Tibial nerve (tissue), 4 donors: ENCODE measurements at places on chromosomes 11 and 22.

- H3K36me3 ChIP-seq: no peaks in the 10 kb centered on the region
- no peak overlapping the region for H3K27ac ChIP-seq
- no peaks in the 10 kb centered on the region for H3K27me3 ChIP-seq
- no peak for DNase-seq
These were observed 131.9 kb upstream of the SERPIND1 start for GRCh38 chr22:20641919-20642579.

GRCh38 chr11:96179905-96180304, 163.1 kb downstream of the MAML2 start:
- DNase-seq: no peak
- H3K27ac ChIP-seq: no peak overlapping the region
- H3K4me1 ChIP-seq: no peaks in the 10 kb centered on the region
- H3K36me3 ChIP-seq: no peaks in the 10 kb centered on the region

GRCh38 chr11:34358258-34358727, 483 bp upstream of the ABTB2 start:
- peak overlapping the region; percentile 55 for H3K4me3 ChIP-seq
- H3K36me3 ChIP-seq: no peaks in the 10 kb centered on the region
- peaks cover 53% of the 10 kb centered on the region for H3K4me1 ChIP-seq

- no peaks in the 10 kb centered on the region for H3K4me1 ChIP-seq
- H3K4me3 ChIP-seq: no peak overlapping the region
- no peak for DNase-seq
These were observed 247.8 kb upstream of the B3GAT1 start for GRCh38 chr11:134659882-134660281.

DNA sequence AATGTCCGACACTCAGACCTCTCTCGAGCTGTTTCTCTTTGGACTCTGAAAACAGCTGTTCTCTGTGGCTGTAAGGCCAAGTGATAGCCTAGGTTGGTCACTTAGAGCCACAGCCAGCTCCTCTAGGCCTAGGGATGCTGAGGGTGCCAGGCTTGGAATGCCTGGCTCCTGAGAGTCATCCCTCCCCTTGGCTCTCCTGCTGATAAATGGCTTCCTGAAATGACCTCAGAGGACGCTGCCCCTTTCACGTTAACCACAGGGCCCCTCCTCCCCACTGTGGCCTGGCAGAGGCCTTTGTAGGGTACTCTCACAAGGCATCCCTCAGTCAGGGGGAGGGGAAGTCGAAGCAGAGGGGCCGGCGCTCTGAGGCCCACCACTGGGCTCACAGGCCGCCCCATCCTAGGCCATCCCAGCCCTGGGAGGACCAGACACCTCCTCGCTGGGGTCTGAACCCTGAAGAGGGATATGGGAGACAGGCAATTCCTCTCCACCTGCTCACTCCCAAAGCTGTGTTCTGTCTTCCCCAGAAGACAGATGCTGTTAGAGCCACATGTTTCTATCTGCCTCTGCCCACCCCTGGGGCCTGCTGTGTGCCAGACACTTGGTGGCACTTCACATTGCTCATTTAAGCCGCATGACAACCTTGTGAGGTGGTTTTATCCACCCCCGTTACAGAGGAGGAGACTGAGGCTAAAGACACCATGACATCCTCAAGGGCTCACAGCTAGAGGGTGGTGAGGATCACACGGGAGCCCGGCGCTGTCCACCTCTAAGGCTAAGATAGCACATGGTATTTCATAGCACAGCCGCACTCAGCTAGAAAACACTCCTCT, 50.9 kb downstream of the ARFGAP3 start:
- no peak overlapping the region for H3K4me3 ChIP-seq
- DNase-seq: no peak
- no peaks in the 10 kb centered on the region for H3K4me1 ChIP-seq
- H3K36me3 ChIP-seq: no peaks in the 10 kb centered on the region
- H3K27ac ChIP-seq: peak overlapping the region; percentile 65

GRCh38 chr11:116710001-116710674, 62.6 kb downstream of the BUD13 start:
- no peaks in the 10 kb centered on the region for H3K36me3 ChIP-seq
- DNase-seq: no peak
- no peak overlapping the region for H3K27ac ChIP-seq
- no peaks in the 10 kb centered on the region for H3K4me1 ChIP-seq

GRCh38 chr11:7606496-7606895, 66.8 kb downstream of the CYB5R2 start:
- H3K4me3 ChIP-seq: no peak overlapping the region
- no peak for DNase-seq
- H3K36me3 ChIP-seq: no peaks in the 10 kb centered on the region
- no peak overlapping the region for H3K27ac ChIP-seq
- H3K27me3 ChIP-seq: no peaks in the 10 kb centered on the region

- no peaks in the 10 kb centered on the region for H3K36me3 ChIP-seq
- H3K27me3 ChIP-seq: no peaks in the 10 kb centered on the region
- H3K4me1 ChIP-seq: no peaks in the 10 kb centered on the region
These were observed 330.5 kb downstream of the TENM4 start for GRCh38 chr11:79110321-79110720.

DNA sequence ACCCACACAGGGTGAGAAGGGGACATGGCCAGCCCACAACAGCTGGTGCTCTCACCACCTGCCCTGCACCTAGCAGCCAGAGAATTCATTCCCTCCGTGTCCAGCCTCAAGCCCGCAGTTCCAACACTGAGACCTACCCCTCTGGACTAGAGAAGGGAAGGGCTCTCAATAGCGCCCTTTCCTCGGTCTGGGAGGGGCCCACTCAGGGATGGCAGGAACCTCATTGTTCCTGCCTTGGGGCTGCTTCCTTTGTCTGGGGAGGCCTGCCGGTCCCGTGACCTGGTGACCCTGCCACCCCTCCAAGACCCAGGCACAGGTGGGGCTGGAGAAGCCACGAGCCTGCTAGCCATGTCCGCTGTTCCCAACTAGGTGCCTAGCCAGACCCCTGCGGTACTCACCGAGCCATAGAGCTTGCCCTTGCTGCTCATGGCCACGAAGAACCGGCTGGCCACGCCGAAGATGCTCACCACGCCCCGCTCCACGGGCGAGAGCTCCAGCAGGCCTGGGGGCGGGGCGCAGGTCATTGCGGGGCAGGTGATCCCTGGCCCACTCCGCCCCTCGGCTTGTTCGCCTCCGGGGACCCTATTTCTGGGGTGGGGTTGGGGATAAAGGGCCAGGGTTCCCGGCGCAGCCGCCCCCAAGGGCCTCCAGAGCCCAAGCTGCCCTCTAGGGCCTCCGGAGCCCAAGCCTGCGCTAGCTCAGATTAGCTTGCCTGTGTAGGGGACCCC, 1.4 kb downstream of the FGF4 start:
- no peak for DNase-seq
- peaks cover 10% of the 10 kb centered on the region for H3K4me1 ChIP-seq
- H3K36me3 ChIP-seq: no peaks in the 10 kb centered on the region
- peak overlapping the region; percentile 19 for H3K4me3 ChIP-seq
- peaks cover 25% of the 10 kb centered on the region for H3K27me3 ChIP-seq

DNA sequence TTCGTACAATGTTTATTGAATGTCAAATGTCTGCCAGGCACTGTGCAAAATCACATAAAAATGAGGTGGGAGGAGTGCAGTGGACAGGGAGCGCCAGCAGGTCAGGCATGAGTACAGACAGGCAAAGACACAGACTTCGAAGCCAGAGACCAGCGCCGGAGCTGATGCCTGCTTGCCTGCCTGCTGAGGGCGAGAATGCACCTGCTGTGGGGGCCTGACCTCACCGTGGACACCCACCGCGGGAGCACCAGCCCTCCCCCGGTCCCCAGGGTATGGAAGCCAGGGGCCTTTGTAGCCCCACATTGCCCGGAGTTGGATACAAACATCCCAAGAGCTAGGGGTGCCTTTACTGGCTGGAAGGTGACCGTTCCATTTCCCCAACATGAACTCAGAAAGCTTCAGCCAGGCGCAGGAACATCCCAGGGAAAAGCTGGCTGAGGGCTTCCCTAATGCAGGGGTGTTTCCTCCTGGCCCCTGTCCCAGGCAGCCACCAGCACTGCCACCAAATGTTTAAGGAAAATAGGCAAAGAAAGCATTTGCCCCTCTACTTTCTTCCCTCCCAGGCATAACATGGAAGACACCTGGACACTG, 17.9 kb downstream of the IFITM10 start:
- H3K27ac ChIP-seq: no peak overlapping the region
- H3K4me3 ChIP-seq: no peak overlapping the region
- H3K4me1 ChIP-seq: no peaks in the 10 kb centered on the region
- no peak for DNase-seq

DNA sequence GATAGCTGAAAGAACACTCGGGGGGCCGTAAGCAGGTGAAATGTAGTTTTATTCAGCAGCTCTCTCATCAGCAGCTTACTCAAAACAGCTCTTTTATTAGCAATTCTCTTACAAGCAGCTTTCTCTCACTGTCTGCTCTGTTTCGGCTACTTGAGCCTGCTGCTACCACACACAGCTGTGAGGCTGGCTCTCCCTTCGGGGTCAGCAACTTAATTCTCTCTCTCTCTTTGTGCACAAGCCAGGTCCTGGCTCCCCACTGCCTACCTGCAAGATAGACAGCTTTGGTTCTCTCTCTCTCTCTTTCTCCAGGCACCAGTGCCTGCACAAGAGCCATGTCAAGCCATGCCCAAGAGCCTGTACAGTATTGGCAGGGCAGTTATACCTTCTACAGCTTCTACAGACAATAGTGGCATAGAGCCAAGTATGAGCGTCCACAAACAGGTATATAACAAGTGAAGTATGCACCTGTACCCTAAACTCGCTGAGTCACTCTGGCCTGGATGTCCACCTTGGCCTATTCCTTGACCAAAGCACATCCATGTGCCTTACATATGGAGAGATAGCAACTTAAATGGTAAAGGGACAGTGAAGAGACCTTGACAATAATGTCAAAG, 110.8 kb downstream of the MTNR1B start:
- H3K27me3 ChIP-seq: no peaks in the 10 kb centered on the region
- H3K4me1 ChIP-seq: no peaks in the 10 kb centered on the region
- no peaks in the 10 kb centered on the region for H3K36me3 ChIP-seq
- H3K27ac ChIP-seq: no peak overlapping the region

DNA sequence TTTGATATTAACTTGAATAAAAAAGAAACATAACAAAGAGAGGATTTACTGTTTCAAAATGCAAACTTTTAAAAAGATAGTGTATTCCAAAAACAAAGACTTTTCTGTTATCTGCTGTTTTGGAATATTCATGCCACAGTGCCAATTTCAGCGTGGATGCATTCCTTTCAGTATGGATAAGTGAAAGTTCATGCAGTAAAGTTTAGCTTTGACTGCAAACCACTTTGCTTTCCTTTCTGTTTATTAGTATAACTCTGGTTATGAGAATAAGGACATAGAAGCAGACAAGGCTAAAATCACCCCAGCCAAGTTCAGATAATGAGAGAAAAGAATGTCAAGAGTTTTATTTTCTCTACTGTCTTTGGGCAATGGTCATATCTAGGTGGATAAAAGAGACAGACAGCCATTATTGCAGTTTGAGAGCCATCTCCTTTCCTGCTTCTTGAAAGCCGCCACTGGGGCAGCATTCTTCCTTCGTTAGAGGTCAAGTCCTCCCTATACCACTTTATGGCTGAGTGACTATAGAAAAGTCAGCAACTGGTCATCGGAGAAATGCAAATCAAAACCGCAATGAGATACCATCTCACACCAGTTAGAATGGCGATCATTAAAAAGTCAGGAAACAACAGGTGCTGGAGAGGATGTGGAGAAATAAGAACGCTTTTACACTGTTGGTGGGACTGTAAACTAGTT, 82.4 kb upstream of the BLID start:
- H3K36me3 ChIP-seq: no peaks in the 10 kb centered on the region
- DNase-seq: no peak
- peaks cover 10% of the 10 kb centered on the region for H3K4me1 ChIP-seq

DNA sequence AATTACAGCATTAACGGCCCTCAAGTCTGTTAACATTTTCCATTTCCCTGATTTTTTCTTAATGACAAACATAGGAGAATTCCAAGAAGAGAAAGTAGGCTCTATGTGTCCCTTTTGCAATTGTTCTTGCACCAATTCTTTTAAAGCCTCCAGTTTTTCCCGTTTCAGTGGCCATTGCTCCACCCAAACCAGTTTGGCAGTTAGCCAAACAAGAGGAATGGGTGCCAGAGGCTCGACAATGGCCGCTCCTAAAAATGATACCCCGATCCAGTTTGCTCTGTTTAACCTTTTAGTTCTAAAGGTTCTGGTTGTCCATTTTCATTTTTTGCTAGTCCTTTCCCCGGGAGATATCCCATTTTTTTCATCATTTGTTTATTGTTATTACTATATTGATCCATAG, 6.7 kb upstream of the DNAJB13 start:
- H3K4me1 ChIP-seq: peaks cover 3% of the 10 kb centered on the region
- DNase-seq: no peak
- H3K27ac ChIP-seq: no peak overlapping the region
- no peak overlapping the region for H3K4me3 ChIP-seq

DNA sequence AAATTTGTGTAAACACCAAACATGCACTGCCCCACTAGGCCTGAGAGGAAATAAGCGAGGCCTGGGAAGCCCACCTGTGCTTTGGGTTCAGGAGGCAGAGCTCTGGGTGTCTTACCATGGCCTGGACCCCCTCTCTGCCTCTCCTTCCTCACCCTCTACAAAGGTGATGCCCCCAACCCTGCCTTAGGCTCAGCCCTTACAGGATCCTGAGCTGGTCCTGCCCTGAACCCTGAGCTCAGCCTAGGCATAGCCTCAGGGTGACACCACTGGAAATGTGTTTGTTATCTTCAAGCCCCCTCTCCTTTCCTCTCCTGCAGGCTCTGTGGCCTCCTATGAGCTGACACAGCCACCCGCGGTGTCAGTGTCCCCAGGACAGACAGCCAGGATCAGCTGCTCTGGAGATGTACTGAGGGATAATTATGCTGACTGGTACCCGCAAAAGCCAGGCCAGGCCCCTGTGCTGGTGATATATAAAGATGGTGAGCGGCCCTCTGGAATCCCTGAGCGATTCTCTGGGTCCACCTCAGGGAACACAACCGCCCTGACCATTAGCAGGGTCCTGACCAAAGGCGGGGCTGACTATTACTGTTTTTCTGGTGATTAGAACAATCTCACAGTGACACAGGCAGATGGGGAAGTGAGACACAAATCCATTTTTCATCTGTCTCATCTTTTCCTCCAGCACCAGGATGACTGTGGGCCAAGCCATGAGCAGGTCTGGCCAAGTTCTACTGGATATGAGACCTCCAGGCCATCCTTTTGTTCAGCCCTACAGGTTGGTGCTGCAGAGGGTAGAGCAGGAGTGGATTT, 117.8 kb downstream of the GGTLC2 start:
- H3K4me1 ChIP-seq: no peaks in the 10 kb centered on the region
- peaks cover 3% of the 10 kb centered on the region for H3K27me3 ChIP-seq
- no peak overlapping the region for H3K27ac ChIP-seq
- no peak for DNase-seq

DNA sequence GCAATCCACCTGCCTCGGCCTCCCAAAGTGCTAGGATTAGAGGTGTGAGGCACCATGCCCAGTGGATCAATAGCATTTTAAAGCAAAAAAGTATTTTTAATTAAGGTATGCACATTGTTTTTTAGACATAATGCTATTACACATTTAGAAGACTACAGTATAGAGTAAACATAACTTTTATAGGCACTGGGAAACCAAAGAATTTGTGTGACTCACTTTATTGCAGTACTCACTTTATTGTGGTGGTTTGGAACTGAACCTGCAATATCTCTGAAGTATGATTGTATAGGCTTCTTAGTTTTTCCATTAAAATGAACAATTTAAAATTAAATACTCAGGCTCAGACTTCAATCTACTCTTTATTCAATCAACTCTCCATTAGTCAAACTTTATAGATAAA, 17.5 kb upstream of the CD3E start:
- DNase-seq: no peak
- H3K36me3 ChIP-seq: no peaks in the 10 kb centered on the region
- H3K27ac ChIP-seq: no peak overlapping the region
- H3K4me1 ChIP-seq: no peaks in the 10 kb centered on the region
